ENCODE measurements at places on chromosomes 16 and 17.

- H3K4me3 ChIP-seq, result no peak overlapping the region
- no peak for DNase-seq
- no peaks in the 10 kb centered on the region for H3K36me3 ChIP-seq
- H3K27me3 ChIP-seq, result peaks cover 8% of the 10 kb centered on the region
- no peaks in the 10 kb centered on the region for H3K4me1 ChIP-seq
- H3K27ac ChIP-seq, result no peak overlapping the region
These were observed 19.0 kb upstream of the LHX1 start for GRCh38 chr17:36918211-36918691.

GRCh38 chr16:8776129-8776584 lies 21.3 kb downstream of the TMEM186 start:
- no peak overlapping the region for H3K27ac ChIP-seq
- no peaks in the 10 kb centered on the region for H3K4me1 ChIP-seq
- H3K36me3 ChIP-seq, result peaks cover 45% of the 10 kb centered on the region
- no peak for DNase-seq
- H3K27me3 ChIP-seq, result no peaks in the 10 kb centered on the region
- no peak overlapping the region for H3K4me3 ChIP-seq

DNA sequence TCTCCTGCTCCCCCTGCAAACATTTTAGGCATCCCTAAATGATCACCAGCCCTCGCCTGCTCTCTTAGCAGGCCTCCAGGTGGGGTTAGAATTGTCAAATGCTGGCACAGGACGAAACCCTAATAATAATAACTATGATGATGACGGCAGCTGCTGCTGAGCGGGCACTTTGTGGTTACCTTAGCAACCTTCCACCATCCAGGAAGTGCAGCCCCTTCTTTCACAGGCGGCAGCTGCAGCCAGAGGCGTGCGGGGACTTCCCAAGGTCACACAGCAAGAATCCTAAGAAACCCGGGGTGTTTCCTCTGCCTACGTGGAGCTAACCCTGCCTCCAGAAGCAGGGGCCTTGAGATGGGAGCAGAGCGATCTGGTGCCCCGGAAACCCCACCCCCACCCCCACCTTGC lies 22.4 kb upstream of the EIF1 start:
- no peaks in the 10 kb centered on the region for H3K36me3 ChIP-seq
- peak; percentile 76 for DNase-seq
- peak overlapping the region; percentile 97 for H3K4me3 ChIP-seq
- H3K4me1 ChIP-seq, result peaks cover 22% of the 10 kb centered on the region
- H3K27ac ChIP-seq, result peak overlapping the region; percentile 98
- peaks cover 9% of the 10 kb centered on the region for H3K27me3 ChIP-seq

- no peaks in the 10 kb centered on the region for H3K4me1 ChIP-seq
- H3K4me3 ChIP-seq, result no peak overlapping the region
- no peak for DNase-seq
These were observed 49.1 kb downstream of the TBC1D16 start for GRCh38 chr17:79986411-79987186.

GRCh38 chr17:43601280-43602039 lies 55.3 kb upstream of the ETV4 start:
- no peak overlapping the region for H3K27ac ChIP-seq
- no peaks in the 10 kb centered on the region for H3K36me3 ChIP-seq
- no peak overlapping the region for H3K4me3 ChIP-seq
- H3K4me1 ChIP-seq, result no peaks in the 10 kb centered on the region

DNA sequence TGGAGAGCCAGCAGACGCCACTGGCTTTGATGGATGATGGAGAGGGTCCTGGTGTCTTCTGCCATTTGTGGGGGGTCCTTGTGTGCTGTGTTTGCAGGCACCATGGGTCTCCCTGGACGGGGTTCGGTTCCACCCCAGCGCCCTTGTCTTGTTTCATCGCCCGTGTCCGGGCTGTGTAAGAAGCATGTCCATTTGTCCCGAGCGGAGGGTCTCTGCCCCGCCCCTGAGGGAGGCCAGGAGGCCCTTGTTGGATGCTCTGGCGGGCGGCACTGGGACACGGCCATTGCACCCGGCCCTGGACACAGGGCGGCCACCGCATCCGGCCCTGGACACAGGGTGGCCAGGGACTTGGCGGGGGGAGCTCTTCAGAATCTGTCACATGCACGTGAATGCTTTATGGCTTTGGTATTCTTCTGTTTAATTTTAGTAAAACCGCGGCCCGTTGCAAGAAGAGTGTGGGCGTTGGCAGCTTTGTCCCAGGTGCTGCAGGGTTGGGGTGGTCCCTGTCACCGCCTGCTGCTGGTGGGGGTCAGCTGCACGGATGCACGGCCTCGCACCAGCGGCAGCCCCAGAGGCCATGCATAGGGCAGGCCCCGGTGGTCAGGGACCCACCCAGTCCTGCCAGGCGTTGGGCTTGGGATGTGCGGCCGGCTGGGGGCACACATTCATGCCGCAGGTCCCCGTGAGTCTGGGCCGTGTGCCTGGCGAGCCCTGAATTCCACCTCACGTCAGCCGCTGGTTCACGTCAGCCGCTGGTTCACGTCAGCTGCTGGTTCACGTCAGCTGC lies 21.0 kb upstream of the ZNF750 start:
- H3K27me3 ChIP-seq, result peaks cover 19% of the 10 kb centered on the region
- H3K4me3 ChIP-seq, result peak overlapping the region; percentile 88
- no peak for DNase-seq
- peaks cover 3% of the 10 kb centered on the region for H3K36me3 ChIP-seq
- peaks cover 76% of the 10 kb centered on the region for H3K4me1 ChIP-seq
- peak overlapping the region; percentile 96 for H3K27ac ChIP-seq

Data from immature natural killer cell (primary cell).